RKO (cell line): ENCODE measurements at places on chromosomes 1 and 21.
A peak's percentile ranks its signal among the peaks of the same experiment; 100 is the strongest.

GRCh38 chr1:224339442-224340033, 9.6 kb upstream of the NVL start:
- DNase-seq = no peak

DNA sequence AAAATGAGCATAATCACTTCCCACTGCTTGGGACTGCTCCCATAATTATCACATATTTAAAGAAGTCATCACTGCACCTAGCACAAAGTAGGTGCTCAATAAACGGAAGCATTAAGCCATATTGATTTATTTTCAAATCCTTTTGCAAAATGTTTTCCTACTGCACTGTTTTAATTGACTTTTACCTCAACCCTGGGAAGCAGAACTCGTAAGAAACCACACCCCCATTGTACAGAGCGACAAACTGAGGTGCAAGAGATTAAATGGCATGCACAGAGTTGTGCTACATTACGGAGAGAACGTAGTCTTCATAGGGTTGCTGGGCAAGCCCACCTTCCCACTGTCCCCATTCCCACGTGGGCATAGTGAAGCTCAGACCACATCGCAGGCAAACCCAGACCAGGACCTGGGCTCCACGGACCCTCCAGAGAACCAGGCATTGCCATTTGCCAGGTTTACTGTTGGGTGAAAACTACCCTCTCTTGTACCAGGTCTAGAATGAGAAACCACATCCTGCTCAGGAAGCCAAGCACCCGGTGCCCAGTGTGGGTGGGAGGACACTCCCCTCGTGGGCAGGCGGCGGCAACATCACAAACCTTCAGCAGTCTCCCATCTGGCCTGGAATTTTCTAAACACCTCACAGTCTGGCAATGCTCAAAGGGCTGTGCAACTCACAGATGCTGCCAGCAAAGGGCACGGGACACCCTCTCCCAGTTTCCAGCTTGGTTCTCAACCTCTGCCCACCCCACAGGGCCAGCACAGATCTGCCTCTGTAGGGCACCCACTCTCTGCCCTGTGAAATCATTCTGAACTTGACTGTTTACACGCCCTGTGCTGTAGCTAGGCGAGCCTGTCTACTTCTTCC, 8.2 kb downstream of the IFFO2 start:
- DNase-seq = no peak

DNA sequence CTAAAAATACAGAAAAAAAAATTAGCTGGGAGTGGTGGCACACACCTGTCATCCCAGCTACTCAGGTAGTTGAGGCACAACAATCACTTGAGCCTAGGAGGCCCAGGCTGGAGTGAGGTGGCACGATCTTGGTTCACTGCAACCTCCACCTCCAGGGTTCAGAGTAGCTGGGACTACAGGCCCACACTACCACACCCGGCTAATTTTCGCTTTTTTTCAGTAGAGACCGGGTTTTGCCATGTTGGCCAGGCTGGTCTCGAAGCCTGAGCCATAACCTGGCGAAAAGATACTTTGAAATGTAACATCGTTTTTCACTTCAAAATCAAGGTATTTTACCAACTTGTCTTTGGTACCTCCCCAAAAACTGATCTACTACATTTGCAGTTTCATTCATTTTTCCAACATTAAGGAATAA, 6.1 kb downstream of the GAS5 start:
- no peak for DNase-seq

DNA sequence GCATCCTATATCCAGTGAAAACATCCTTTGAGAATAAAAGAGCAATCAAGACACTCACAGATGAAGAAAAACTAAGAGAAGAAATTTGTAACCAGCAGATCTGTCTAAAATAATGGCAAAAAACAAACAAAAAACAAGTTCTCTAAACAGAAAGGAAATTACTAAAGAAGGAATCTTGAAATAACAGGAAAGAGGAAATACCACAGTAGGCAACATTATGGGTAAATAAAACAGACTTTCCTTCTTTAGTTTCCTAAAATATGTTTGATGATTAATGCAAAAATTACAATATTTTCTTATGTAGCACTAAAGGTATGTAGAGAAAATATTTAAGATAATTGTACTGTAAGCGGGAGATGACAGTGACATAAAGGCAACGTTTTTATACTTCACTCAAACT, 23.5 kb downstream of the SLC19A1 start:
- no peak for DNase-seq

- DNase-seq = no peak
Observed at GRCh38 chr1:66415866-66416265, 118.1 kb upstream of the SGIP1 start.

GRCh38 chr1:116868385-116868784, 41.3 kb upstream of the PTGFRN start:
- no peak for DNase-seq

DNA sequence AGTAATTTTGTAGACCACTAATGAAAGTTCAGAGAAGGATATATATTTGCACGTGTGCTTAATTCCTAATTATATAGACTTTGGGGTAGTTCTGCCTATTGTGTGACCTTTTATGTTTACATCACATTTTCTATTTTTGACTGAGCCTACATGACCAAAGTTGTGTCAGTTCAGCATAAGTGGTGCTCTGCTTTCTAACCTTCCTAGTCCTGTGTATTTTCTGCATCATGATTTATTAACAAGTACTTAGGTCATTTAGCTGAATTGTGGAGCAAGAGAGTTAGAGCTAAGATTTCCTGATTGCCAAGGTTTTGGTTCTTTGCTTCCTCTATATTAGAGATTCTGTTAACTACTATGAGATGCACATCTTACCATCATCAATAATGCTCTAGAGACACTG, 176.0 kb downstream of the C1orf21 start:
- no peak for DNase-seq

- DNase-seq = no peak
Observed at GRCh38 chr21:26819740-26820324, 25.4 kb downstream of the ADAMTS1 start.

GRCh38 chr1:26538480-26539412, 9.2 kb downstream of the RPS6KA1 start:
- peak; percentile 68 for DNase-seq

- no peak for DNase-seq
Observed at GRCh38 chr1:155192346-155193274, 15.1 kb downstream of the THBS3 start.

DNA sequence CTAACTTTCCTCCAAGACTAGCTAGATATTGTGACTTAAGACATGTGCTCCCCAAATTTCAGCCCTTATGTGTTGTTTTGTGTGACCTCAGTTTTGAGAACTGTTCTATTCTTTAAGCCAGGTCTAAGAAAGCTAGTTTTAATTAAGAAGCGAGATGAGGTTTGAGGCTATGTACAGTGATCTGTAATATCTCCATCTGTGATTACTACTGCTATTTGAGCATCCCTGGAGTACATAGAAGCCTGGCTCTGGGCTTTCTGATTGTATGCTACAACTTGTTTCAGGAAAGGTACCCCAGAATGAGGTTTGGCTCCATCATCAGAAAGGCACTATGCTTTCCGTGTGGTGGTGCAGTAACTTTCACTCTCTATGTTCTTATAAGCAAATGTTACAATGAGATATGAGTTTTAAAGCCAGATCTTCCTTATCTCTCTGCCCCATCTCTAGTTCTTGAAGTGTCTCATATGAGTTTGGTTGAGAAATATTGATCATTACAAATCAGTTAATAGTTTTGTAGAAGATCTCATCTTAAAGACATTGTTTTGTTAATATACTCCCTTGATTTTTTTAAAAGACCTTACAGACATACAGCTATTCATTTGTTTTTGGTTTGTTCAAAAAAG, 605 bp downstream of the RGS4 start:
- DNase-seq = no peak

- DNase-seq = peak; percentile 39
Observed at GRCh38 chr21:27570306-27570868, 603.5 kb upstream of the ADAMTS5 start.

GRCh38 chr1:154199563-154199879, 6.6 kb downstream of the CFAP141 start:
- no peak for DNase-seq

- no peak for DNase-seq
Observed at GRCh38 chr1:244041466-244042120, 9.5 kb upstream of the ZBTB18 start.

GRCh38 chr1:207156826-207157225, 52.8 kb downstream of the C4BPA start:
- no peak for DNase-seq

DNA sequence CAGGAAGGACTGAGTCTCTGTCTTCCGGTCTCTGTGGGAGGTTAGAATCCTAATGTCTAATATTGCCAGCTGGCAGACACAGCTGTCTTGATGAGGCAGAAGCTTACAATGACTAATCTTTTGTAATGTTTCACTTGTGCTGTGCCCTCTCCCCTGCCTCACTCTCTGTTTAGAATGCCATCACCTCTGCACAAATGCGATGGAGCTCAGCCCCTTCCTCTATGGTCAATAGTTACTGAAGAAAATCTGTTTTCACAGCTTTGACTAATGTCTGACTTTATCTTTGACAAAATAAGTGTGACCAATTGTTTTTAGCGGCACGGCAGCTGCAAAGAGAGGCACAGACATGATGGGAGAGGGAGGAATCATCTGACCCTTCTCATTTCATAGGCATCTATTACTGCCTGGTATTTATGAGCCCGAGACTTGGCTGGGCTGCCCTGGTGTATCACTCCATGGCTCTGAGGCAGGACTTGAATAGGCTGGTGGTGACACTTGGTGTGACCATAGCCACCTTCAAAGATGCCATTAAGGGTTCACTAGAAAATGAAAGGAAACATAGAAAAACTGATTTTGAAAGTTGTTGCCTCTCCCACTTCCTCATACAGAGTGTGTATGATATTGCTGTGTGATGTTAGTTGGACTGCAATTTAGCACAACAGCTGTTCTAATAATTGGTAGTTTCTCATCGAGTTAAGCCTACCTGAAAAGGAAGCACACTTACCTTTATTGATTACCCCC, 163.2 kb upstream of the NBPF11 start:
- DNase-seq = peak; percentile 41

DNA sequence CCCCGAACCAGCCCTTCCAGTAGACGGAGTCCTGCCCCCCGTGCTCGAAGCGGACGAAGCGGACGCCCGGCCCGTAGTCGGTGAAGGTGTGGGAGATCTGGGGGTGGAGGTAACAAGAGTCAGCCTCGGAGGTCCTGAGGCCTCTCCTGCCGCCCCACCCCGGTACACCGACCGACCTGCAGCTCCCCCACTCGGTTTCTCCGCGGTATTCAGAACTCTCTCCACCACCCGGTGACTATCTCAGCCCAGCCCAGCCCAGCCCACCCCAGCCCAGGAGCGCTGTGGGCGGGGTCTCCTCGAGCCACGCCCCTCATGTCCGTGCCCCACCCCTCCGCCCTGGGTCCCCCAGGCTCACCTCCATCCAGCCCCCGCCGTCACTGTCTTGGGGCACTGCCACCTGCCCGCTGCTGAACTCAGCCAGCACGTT, 5.5 kb downstream of the FBXO2 start:
- DNase-seq = no peak

DNA sequence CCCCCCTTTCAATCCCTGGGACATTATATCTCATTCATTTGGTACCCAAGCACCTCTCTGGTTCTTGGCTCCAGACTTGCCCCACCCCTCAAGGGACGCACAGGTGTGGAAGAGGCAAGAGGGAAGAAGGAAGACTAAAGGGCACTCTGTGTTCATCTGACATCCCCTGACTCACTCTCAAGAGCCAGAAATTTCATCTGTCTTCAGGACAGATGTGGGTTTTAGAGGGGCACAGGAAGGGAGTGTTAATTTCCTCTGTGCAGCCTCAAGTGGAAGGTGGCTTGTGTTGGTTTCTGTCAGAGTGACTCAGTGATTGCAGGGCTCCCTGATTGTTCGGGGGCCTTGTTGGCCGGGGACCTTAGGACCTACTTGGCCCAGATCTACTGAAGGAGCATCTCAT, 2.4 kb downstream of the C2CD4D start:
- DNase-seq = no peak

DNA sequence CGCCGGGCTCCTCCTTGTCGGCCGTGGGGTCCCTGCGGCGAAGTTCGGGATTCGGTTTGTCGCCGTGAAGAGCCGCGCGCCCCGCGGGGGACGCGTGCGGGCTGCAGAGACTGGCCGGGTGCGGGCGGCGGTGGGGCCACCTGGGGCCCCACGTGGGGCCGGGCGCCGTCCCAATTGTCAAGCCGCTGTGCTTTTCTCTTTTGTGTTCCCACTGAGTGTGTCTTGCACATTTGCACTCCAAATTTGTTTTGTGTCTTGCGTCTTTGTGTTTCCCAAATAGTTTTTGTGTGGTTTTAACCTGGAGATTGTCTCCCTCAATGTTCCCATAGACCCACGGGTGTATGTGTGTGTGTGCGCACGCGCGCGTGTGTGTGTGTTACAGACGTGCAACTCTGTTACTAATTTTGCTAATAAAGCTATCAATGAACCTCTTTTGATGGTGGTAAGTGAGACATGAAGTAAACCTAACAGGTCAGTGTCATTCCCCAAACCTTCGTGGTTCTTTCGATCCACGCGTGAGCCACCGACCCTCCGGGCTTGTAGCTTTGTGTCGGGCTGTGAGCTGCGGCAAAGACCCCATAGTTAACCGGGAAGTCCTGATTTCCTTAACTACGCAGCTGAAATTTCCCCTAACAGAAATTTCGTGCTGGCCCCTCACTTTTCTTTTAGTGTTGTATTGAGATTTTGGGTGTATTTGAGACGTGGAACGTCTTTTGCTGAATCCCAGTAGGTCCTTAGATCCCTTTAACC, 708 bp downstream of the PRDM2 start:
- DNase-seq = no peak

GRCh38 chr1:35223084-35223630, 30.2 kb upstream of the SFPQ start:
- DNase-seq = no peak

- no peak for DNase-seq
Observed at GRCh38 chr1:83639785-83640184, 359.1 kb downstream of the TTLL7 start.

DNA sequence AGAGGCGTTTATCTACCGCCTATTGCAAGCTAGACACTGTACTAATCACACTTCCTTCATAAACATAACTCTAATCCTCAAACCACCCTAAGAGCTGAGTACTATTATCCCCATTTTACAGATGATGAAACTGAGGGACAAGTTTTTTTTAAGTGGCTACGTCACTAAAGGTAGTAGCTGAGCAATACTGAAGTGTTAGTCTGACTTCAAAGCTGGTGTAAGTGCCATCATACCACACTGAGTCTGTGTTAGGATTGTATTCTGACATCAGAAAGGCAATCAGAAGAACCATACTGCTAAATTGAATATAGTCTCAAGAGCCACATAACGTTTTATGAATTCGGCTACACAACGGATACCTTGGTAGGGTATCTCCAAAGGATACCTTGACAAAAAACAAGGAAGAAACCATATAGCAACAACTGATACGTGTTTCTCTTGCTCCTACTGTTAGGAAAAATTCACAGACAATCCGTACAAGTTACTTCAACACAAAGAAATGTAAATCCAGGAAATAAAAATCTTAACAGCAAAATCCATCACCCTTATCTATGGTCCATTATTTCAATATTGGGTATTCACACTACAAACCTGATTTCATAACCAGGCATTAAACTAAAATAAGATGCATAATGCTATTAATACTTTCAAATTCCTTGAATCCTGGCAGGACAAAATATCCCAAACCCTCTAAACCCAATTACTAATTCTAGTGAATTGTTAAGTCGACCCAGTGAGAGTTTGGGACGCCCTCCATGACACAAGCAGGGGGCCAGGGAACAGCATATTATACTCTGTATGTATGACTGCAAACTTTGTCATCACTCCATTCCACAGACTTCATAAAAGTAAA, 1.6 kb downstream of the TP53BP2 start:
- peak; percentile 84 for DNase-seq

GRCh38 chr1:89525169-89525855, 683 bp downstream of the LRRC8B start:
- peak; percentile 56 for DNase-seq

- no peak for DNase-seq
Observed at GRCh38 chr1:203660069-203660468, 33.4 kb downstream of the ATP2B4 start.
